Left ventricle myocardium inferior (tissue), 1 donor: ENCODE measurements at places on chromosomes 3 and 15. TPM values are rescaled to one million over a fixed set of nuclear protein-coding genes. Genes with fewer than 3 reads are reported as not detected.

GRCh38 chr3:112973325-112974177 is 1.4 kb downstream of the CD200R1 start:
- no peak overlapping the region for H3K27ac ChIP-seq
- peaks cover 18% of the 10 kb centered on the region for H3K27me3 ChIP-seq
- no peaks in the 10 kb centered on the region for H3K4me1 ChIP-seq
- H3K4me3 ChIP-seq = peak overlapping the region; percentile 36

GRCh38 chr15:26391567-26392194 is 381.2 kb downstream of the GABRB3 start:
- no peak overlapping the region for H3K4me3 ChIP-seq
- no peaks in the 10 kb centered on the region for H3K27me3 ChIP-seq
- H3K27ac ChIP-seq = peak overlapping the region; percentile 51

- H3K27me3 ChIP-seq = no peaks in the 10 kb centered on the region
- no peaks in the 10 kb centered on the region for H3K36me3 ChIP-seq
- H3K27ac ChIP-seq = no peak overlapping the region
- no peak overlapping the region for H3K4me3 ChIP-seq
- DNase-seq = no peak
These were observed 12.4 kb downstream of the RTF1 start for GRCh38 chr15:41429003-41429890.

ERICH6 gene
- total RNA-seq = 0.55 TPM

GRCh38 chr15:93238641-93239040 is 149.6 kb upstream of the RGMA start:
- no peak overlapping the region for H3K4me3 ChIP-seq
- DNase-seq = no peak
- no peaks in the 10 kb centered on the region for H3K4me1 ChIP-seq
- no peak overlapping the region for H3K27ac ChIP-seq

DNA sequence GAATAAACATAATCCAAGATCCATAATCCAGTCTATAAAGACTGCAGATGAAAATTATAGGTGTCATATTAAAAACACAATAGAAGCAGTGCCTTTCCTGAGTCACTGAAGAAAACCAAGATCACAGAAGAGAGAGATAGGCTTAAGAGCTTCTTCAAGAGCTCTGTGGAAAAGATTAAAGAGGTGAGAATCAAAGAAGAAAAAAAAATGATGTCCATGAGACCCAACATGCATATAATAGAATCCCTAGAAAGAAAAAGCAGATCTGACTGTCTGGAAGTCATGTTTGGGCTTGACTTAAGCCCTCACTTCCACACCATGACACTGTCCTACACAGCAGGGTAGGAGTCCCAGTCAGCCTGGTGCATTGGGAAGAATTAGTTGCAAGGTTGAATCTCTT is 205.6 kb upstream of the PROK2 start:
- DNase-seq = no peak
- H3K36me3 ChIP-seq = no peaks in the 10 kb centered on the region

- no peaks in the 10 kb centered on the region for H3K27me3 ChIP-seq
- H3K4me3 ChIP-seq = no peak overlapping the region
- H3K27ac ChIP-seq = no peak overlapping the region
- no peaks in the 10 kb centered on the region for H3K36me3 ChIP-seq
- DNase-seq = peak; percentile 56
These were observed 55.4 kb downstream of the EOMES start for GRCh38 chr3:27666708-27667107.

GRCh38 chr15:30042556-30042955 is 40.2 kb upstream of the GOLGA8J start:
- H3K4me1 ChIP-seq = peaks cover 9% of the 10 kb centered on the region
- DNase-seq = no peak

TLR9 gene
- total RNA-seq = 0.66 TPM

DNA sequence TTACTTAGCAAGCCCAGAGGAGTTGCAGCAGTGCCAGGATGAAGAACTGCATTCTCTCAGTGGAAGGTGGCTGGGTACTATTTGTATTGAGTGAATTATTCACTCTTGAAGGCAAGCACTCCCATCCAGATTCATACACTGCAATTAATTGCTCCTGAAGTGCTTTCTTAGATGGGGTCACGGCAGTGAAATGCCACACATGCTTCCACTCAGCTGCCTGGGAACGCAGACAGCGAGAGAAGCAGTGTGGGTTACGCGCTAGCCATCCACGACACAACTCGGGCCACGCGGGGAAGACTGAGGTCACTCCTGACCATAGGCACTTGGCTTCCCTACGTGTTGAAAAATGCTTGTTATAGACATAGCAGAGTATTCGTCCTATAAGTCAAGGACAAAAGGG is 30.8 kb upstream of the LMCD1 start:
- H3K4me1 ChIP-seq = no peaks in the 10 kb centered on the region
- no peak overlapping the region for H3K27ac ChIP-seq
- no peaks in the 10 kb centered on the region for H3K36me3 ChIP-seq
- no peak overlapping the region for H3K4me3 ChIP-seq
- H3K27me3 ChIP-seq = no peaks in the 10 kb centered on the region
- DNase-seq = no peak

GRCh38 chr3:177427540-177427939 is 230.3 kb upstream of the TBL1XR1 start:
- peaks cover 9% of the 10 kb centered on the region for H3K4me1 ChIP-seq
- no peaks in the 10 kb centered on the region for H3K27me3 ChIP-seq
- no peak overlapping the region for H3K4me3 ChIP-seq
- DNase-seq = no peak
- no peaks in the 10 kb centered on the region for H3K36me3 ChIP-seq
